ENCODE measurements at places on chromosomes 6 and 20.

- no peak for DNase-seq
Measured at GRCh38 chr6:137044366-137045221, at the start of gene IL20RA. IL20RA (minus strand) TSS chr6:137044965; CDS start chr6:137044728, 237 bp downstream.

GRCh38 chr6:55277646-55278045 is 49.6 kb upstream of the GFRAL start:
- DNase-seq: no peak

GRCh38 chr6:145652572-145652971 is 82.7 kb downstream of the EPM2A start:
- no peak for DNase-seq

DNA sequence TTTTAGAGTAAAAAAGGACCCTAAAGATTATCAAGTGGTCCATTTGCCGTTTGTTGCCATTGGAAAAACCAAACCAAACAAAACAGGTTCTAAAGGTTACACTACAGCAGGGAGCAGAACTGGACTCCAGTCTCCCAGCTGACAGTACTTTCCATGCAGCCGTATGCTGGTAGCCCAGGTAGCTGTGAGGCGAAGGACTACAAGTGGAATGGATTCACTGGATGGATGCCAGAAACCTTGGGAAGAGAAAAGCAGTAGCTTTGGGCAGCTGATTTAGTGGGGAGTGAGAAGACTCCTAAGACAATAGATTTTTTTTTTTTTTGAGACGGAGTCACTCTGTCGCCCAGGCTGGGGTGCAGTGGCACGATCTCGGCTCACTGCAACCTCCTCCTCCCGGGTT is 88.3 kb downstream of the SASH1 start:
- no peak for DNase-seq

DNA sequence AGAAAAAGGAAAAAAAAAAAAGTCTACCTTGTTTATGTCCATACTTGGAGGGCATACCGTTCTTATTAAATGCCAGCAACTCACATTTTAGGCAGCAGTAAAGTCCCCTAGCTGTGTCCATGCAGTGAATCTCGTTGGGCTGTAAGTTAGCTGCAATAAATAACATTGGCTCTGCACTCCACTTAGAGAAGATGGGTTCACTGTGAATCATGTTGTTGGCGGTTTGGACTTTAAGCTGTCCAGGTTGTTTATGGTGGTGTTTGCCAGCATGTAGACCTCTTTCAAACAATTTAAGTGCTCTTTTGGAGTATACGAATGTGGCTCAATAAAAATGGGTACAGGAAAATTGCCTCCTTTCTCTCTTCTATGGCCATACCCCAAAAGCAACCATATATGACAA is 127.4 kb downstream of the ZNF217 start:
- DNase-seq: no peak

GRCh38 chr6:133326584-133326983 is 85.4 kb downstream of the EYA4 start:
- DNase-seq: peak; percentile 56

Measured in NCI-H524 treated with DMSO at 0.1 percent for 48 hours (cell line).